ENCODE measurements at places on chromosomes 6 and 20.

DNA sequence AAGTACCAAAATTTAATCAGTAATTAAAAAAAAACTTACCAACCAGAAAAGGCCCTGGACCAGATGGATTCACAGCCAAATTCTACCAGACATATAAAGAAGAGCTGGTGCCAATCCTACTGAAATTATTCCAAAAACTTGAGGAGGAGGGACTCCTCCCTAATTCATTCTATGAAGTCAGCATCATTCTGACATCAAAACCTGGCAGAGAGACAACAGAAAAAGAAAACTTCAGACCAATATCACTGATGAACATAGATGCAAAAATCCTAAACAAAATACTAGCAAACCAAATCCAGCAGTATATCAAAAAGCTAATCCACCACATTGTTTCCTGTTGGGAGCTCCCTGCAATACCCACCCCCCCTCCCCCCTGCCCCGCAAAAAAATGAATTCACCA is at the start of gene WFDC11:
TSS of gene WFDC11 (minus strand) at position 101 of the 400 bp plus-strand sequence. CDS start 19,639 bp downstream, outside the sequence.
- DNase-seq, result no peak

- DNase-seq, result no peak
Observed at GRCh38 chr20:53829724-53830521, 236.3 kb upstream of the ZNF217 start.

- DNase-seq, result peak; percentile 44
Observed at GRCh38 chr20:61982191-61982950, 83.3 kb downstream of the TAF4 start.

DNA sequence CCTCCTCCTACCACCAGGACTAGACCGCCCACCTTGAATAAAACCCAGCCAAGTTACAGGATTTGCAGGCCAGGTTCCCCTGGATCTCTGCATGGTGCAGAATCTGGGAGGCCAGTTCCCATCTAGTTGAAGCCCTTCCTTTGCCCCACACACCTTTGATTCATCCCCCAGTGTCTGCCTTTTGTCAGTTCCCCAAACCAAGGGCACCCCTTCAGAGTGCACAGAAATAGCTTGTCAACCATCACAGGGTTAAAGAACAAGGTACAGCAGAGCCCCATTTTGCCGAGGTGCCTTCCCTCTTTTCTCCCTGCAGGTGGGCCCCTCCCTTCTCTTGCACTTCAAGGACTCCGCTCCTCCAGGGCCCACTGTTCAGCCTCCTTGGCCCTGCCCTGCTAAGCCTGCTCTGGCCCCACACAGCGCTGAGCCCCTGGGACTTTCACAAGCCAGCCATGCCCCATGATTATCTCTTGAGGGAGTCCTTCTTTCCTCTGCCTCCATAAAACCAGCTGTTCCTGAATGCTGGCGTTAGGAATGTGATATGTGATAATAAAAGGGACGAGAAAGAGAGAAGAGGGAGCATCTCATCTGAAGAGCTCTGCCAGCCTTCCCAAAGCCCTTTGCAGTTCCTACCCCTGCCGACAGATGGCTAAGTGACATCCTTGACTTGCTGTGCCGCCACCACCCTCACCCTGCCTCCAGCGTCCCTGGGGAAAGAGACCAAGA is 280.3 kb downstream of the CDC5L start:
- no peak for DNase-seq

DNA sequence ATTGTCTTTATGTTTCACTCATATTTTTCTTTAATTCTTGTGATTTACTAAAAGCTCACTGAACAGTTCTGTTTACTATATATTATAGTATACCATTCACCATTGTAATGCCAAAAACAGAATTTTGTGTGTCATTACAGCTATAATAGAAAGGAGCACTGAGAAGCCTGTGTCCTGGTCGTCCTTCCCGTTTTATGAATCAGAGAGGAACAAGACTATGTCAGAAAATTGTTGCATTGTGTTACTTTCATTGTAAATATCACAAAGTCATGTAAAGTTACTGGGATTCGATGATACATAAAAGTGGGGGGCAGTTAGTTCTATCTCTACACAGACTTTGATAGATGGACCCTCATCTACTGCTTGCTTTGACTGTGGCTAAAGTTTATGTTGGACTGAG is 145.1 kb downstream of the QKI start:
- DNase-seq, result no peak

DNA sequence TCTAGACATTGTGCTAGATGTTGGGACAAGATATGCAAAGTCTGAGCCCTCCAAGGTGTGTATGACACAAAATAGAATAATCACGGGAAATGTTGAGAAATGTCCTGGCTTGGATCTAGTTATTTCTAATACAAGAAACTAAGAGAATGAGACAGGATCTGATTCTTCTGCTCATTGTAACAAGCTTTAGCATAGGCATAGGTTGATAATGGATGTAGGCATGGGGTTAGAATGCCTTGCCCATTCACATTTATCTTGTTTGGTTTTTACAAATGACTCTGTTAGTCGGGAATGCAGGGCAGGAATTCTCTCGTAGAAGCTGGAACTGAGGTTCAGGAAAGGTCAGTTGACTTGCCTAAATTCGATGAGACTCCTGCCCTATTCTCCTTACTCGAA is 1.5 kb upstream of the SLC26A8 start:
- no peak for DNase-seq

DNA sequence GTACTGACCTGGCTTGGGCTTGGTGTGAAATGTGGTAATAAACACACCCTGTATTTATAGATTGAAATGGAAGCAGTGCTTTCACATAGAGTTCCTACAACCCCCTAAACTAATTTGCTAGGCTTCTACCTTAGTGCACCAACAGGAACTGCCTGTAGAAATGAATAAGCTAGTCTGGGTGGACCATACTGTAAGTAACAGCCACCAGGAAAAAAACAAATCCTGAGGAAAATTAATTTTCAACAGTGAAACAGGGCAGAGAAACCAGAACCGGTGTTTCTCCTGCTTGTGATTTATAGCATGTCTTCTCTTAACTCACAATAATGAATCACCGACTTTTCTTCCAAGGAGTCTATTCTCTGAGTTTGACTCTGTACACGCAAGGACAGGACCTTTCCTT is 184.8 kb upstream of the HDAC2 start:
- DNase-seq, result no peak

- no peak for DNase-seq
Observed at GRCh38 chr6:39189915-39190544, 39.2 kb downstream of the KCNK5 start.

GRCh38 chr6:108945681-108946159 is 97.5 kb downstream of the ARMC2 start:
- no peak for DNase-seq

DNA sequence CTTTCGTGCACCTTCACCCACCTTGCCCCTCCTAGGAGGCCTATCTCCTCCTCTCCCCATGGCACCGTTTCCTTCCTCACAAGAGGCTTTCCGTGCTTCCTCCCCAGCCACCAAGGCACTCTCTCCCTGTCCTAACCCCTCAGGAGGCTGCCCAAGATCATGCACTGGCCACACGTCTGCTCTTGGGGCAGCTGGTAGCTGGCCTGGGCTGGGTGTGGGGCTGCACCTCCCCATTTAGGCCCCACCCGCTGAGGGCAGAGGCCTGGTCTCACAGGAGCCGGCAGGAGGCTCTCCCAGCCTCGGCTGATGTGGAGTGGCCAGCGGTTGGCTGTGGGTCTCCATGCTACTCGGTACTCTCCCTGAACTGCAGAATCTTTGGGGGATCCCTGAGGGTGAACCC is 13.6 kb downstream of the NOL4L start:
- DNase-seq, result no peak

DNA sequence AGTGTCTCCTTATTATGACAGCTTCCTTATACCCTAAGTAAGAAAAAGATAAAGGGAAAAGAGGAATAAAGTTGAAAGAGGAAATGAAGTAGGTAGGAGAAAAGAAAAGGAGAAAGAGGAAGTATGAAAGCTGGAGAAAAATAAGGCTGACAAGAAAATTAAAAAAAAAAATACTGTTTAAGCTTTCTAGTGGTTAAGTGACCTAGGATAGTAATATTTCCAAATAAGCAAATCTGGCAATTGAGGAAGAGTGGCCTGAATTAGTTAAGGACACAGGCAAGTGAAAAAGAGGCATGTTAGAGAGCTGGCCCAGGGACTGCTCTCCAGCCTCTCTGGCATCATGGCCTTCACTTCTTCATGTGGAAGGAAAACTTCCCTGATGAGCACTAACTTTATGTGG is 76.5 kb upstream of the ADGRF1 start:
- no peak for DNase-seq

GRCh38 chr20:61260905-61261304 is 8.8 kb downstream of the CDH4 start:
- no peak for DNase-seq

DNA sequence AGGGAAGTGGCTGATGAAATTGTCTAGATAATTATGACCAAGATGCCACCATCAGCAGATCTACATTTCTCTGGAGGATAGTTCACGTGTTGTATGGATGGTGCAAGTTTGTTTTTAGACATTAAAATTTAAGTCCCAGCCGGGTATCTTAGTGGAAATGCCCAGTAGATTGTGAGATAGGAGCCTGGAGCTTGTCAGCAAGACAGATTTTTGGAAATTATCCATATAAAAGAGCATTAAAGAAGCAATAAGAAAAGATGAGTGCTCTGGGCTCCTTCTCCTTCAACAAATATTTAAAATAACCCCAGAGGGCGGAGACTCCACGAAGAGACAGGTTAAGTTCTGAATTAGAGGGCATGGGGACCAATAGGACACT is 47.6 kb upstream of the SMLR1 start:
- no peak for DNase-seq
